Stomach (tissue), 19 donors: ENCODE measurements at places on chromosomes 2 and 18. TPM values are rescaled to one million over a fixed set of nuclear protein-coding genes. Genes with fewer than 3 reads are reported as not detected.

Gene GCG
- polyA plus RNA-seq, result 4.7 TPM

Gene ANKRD29
- polyA plus RNA-seq, result 16.5 TPM

GRCh38 chr2:174339561-174340399 lies 5.0 kb downstream of the SP9 start:
- peak; percentile 36 for DNase-seq

GRCh38 chr2:27324720-27325119 lies 1.8 kb upstream of the MPV17 start:
- DNase-seq, result no peak
